ENCODE measurements at places on chromosomes 1 and 21.

- no peak for DNase-seq
These were observed 74.6 kb downstream of the DISP1 start for GRCh38 chr1:222889440-222889839.

DNA sequence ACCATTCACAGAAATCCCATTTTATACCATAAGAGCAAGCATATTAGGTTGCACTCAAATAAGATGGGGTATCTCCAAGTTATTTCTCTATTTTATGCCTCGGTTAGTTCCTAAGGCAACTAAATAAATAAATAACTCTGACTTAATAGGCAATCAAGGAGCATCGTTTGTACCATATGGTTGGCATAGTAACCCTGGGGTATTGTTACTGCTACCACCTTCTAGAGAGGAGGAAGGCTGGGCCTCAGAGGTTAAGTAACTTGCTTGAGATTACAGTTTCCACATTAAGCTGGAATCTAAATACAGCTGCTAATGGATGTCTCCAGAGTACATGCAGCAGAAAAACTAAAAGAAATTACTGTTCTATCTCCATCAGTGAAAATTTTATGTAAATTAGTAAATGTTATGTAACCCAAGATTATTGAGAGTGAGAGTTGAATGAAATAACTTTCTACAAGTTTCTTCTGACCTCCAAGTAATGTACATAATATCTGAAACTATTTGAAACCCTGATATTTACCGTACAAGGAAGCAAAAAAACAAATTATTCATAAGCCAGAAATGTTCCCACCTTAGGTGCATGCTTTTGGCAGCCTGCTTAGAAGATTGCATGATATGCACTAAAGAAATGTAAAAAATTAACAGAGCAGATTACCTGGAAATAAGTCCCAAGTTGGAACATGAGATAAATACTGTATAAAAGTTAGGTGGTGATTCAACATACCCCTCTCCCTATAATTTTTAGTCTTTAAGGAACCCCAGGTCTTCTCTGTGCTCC lies 127.0 kb downstream of the CRB1 start:
- no peak for DNase-seq

GRCh38 chr1:162206749-162207635 lies 137.5 kb downstream of the NOS1AP start:
- no peak for DNase-seq

GRCh38 chr1:243415663-243416408 lies 160.0 kb downstream of the SDCCAG8 start:
- DNase-seq = no peak

- DNase-seq = no peak
These were observed 215.1 kb downstream of the ATG4C start for GRCh38 chr1:62998845-62999649.
